Cortex of kidney (tissue), 1 donor: ENCODE measurements at places on chromosomes 7 and 10.

- no peak for DNase-seq
These were observed 12.1 kb downstream of the OR9A4 start for GRCh38 chr7:141928146-141928844.

- no peak for DNase-seq
These were observed 99.6 kb upstream of the NPS start for GRCh38 chr10:127449490-127449889.

DNA sequence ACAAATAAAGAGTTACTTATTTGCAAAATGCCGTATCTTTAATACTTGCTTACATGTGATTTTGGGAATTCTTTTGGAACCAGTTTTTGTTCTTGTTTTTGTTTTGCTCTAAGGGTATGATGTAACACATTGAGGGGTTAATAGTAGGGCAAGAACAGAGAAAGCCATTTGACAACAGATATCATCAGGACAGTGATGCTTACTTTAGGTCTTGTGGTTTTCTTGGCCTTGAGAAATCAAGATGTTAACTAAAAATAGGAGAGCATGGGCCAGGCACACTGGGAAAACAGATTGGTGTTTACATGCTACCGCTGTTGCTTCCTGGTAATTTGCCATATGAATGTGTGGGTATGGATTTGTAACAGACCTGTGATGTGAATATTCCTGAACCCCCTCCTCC, 3.7 kb downstream of the SAMD8 start:
- DNase-seq = no peak

- no peak for DNase-seq
These were observed 932 bp downstream of the ESYT2 start for GRCh38 chr7:158828133-158829020.

DNA sequence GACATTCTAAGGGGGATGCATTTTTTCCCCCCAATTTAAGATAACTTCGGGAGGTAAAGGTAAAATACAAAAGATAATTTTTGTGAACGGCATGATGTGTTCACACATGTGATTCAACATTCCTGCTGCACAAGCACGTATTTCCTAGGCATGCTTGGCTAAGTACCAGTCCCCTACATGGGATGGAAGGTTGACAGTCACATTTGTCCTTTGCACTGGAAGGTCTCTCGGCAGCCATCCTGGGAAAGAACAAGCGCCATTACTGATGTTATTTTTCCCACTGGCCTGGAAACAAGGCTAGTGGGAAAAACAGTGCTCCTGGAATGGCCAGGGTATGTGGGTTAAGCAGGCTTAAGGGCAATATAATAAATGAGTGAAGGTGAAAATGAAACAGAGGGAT, 276.2 kb upstream of the AOAH start:
- DNase-seq = no peak

DNA sequence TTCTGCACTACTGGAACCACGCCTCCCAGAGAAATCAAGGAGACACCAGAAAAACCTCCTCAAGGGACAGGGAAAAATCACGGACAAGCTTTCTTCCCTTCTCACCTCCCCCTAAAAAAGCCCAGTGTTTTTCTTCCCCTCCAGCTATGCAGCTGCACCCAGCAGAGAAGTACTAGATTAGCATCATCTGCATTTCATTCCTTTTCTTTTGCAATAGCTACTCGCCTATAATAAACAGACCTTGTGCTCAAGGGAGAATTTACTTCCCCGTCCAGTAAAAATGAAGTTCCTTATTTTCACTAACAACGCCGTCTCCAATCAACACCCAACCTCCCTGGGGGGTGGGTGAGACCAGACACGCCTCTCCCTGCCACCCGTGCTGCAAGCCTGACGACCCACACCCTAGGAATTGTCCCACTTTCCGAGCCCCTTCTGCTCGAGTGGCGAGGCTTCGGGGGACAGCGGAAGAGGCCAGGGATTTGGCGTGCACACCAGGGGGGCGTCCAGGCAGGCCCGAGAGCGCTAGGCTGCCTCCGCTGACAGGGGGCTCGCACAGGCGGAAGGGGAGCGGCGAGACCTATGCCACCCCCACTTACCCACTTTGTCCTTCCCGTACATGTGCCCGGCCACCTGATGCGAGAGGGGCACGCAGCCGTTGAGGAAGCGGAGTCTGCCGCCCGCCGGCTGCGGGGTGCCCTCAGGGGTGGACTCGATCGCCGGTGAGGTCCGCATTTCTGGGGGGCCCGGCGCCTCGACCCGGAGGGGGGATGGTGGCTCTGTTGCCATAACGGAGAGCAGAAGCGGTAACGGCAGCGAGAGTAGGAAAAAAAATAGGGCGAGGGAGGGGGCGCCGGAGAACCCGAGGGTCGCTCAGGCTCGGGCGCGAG, 625 bp downstream of the IPMK start:
- DNase-seq = no peak

DNA sequence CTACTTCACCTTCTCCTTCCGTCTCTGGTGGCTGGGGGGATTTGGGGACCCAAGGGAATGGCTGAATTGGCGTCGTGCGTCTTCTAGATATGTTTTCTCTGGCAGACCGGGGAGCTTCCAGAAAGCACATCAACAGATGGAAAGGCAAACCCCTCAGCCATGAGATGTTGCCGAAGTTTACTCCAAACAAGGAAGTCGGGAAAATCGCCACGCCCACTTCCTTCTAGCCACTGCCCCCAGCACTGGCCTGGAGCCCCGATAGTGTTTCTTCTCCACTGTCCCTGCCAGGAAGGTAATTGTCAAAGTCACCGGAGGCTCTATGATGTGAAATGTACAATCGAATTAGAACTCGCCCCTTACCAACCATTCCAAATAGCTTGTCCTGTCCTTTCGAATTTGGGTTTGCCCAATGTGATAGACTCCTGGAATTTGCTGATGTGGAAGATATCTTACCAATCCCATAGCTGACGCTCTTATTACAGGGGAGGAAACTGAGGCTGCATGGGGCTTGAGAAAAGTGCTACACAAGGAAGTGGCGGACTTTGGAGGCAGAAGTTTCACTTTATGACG, 191.0 kb downstream of the LSM5 start:
- DNase-seq = no peak

GRCh38 chr10:101724446-101724845, 29.5 kb upstream of the FBXW4 start:
- DNase-seq = no peak

DNA sequence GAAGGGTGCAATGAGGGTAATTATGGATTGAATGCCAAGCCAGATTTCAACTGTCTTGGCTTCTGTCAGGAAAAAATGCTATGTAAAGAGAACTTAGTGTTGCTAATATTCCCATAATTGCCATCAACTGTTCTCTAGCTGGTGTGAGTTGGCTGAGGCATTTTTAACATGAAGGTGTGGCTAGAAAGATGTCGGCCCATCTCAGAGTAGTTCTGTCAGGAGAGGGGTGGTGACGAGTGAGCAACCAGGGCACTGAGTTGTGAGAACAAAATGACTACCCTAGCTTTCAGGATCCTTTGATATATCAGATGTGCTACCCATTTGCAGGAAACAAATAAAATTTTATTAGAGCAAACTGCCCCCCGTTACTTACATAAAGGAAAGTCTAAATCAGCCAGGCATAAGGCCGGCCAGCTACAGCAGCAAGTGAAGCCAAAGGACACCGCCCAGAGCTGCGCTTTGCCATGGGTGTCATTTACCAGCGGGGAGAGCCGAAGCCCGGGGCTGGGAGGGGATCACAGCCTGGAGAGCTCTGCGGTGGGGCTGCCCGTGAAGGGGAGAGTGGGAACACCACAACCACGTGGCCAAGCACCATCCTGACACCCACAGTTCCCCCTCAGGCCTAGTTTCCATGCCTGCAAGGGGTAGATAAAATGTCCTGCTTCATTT, 141.4 kb downstream of the ICA1 start:
- no peak for DNase-seq

DNA sequence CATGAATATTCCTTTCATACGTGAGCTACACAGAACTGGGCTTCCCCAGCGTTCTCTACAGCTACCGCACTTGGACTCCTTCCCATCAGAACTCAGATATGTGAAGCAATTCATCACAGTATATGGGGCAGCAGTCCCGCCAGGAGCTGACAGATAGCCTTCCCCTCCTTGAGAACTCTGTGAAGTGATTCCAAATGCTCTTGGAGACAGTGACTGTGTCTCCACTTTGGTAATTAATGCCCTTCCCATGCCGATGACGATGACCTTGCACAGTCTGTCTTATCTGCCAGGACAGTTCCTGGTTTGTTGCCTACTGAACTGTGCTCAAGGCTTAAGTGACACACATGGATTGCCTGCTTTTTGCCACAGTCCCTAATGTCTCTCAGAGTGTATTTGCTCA, 75.0 kb upstream of the AFAP1L2 start:
- DNase-seq = no peak

GRCh38 chr10:103676851-103677417, 178.4 kb downstream of the SH3PXD2A start:
- no peak for DNase-seq

DNA sequence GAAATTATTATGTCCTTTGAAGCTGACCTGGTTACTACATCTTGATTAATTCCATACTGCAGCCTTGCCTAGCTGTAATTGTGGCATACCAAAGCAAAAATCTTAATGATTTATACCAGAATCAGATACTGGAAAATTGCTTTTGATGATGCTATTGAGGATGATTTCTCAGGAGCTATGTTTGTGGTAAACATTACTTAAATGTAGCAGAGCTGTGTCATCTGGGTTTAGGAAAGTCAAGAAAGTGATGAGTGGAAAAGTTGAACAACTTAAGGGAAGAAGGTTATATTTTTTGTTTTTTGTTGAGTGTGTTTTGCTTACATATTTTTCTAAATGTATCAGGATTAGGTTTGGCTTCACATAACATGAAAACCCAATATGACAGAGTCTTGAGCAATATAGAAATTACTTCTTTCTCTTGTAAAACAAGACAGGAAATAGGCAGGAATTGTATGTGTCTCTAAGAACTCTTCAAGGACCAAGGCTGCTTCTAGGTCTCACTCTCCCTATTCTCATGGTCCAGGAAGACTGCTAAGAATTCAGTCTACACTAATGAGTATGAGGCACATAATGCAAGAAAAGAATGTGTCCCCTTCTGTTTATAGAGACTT, 87.6 kb upstream of the MTPN start:
- no peak for DNase-seq

DNA sequence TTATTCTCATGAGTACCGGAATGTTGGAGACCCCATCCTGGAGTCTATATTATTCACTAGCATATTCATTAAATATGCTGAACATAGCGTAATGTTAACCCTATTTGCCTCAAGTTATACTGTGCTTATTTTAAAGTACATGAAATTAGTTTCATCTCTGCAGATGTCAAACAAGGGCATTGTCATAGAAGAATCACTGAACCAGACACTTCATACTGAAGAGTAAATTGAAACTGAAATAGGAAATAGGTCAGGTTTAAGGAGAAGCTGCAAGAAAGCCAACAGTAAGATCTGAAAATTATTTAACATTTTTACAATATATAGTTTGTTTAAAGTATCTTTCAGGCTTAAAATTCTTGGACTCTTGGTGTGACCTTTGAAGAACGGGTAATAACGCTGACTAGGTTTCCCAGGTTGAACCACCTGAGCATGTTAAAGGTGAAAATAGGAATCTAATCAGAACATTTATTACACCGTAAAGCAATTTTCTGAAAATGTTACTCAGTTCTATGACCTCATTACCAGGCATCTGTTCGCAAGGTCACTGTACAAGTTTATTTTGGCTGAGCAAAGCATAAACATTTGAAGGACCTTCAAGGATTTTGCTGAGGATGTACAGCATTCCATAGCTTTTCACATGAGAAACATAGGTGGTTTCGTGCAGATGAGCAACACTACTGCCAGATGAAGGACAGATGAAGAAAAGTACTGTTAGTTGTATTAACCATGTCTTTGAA, 82.7 kb downstream of the REEP3 start:
- DNase-seq = no peak
